ENCODE measurements at places on chromosomes 5 and 9.

- no peak for DNase-seq
These were observed 65.1 kb upstream of the CACNA1B start for GRCh38 chr9:137812356-137813023.

DNA sequence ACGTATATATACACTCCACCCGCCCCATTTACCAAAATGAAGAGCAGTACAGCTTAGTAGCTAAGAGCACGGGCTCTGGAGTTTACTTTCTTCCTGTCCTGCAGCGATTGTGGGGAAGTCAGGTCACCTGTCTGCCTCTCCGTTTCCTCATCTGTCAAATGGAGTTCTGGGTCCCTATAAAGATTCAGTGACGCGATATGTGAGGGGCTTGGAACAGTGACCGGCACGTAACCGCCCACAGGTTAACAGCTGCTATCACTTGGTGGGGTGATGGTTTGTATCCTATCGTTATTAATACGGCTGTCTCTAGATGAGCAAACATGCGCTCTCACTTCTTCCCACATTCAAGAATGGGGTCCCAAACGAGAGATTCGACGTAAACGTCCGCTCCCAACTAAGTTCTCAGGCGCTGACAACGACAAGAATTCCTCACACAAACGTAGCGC lies 426 bp downstream of the FAM114A2 start:
- DNase-seq, result no peak

GRCh38 chr5:143010351-143010750 lies 240.2 kb downstream of the ARHGAP26 start:
- DNase-seq, result no peak

GRCh38 chr5:135246605-135246922 lies 152.5 kb downstream of the MACROH2A1 start:
- DNase-seq, result no peak

GRCh38 chr9:88721495-88722279 lies 186.7 kb downstream of the NXNL2 start:
- DNase-seq, result no peak

GRCh38 chr5:15525703-15526275 lies 25.8 kb downstream of the FBXL7 start:
- no peak for DNase-seq

- no peak for DNase-seq
These were observed 3.8 kb downstream of the PCDH1 start for GRCh38 chr5:141874262-141874964.

- no peak for DNase-seq
These were observed 23.6 kb upstream of the SHB start for GRCh38 chr9:38092656-38093055.

DNA sequence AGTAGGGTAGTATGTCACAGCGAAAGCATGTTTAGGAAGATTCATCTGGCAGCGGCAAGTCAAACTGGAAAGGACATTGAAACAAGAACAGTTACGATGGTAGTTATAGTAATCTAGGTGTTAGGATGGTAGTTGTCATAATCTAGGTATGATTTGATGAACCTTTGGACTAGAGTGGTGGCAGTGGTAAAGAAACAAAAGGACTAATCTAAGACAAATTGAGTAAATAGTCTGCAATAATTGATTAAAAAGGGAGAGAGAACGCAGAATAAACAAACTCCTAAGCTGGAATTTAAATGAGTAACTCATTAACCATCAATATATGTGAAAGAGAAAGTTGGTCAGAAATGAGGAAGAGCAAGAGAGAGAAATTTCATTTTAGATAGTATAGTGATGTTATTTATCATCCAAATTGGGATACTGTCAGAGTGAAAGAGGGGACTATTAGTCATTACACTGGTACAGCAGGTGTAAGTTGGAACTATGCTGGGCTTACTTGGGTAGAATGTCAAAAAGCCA lies 56.8 kb downstream of the MTREX start:
- DNase-seq, result no peak

GRCh38 chr5:102811972-102812371 lies 56.9 kb downstream of the PAM start:
- no peak for DNase-seq

All from left renal pelvis (tissue), 4 donors.